ENCODE measurements at places on chromosomes 13 and 19.

GRCh38 chr19:20503476-20503875 lies 62.1 kb downstream of the ZNF737 start:
- DNase-seq: no peak

DNA sequence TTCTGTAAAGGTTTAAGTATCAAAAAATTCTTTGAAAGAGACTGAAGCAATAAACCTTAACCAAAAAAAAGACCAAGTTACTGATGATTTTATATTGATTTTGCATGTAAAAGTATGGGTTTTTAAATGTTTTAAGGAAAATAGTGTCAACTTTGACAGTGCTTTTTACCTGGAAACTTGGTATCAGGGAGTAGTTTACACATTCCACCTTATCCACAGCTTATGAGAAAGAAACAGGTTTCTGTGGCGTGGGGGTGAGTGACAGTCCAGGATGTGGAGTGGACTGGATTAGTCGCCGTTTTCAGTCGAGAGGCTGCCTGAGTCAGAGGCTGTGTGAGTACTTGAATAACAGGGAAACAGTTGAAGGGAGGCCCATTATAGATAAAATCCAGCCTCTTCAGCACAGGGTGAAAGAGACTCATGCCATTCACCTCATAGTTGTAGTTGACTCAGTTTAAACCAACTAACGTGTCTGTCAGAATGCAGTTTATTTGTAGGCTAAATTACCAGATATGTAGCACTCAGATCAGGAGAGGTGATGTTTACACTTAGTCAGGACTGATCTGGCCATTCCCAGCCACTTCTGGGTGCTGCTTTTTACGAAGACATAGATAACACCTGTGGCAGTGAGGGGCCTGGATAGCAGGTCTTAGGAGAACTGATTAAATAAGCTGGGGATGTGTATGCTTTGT lies 595 bp upstream of the GPR183 start:
- DNase-seq: no peak

- DNase-seq: no peak
These were observed 467.8 kb upstream of the ARGLU1 start for GRCh38 chr13:107035778-107036177.

DNA sequence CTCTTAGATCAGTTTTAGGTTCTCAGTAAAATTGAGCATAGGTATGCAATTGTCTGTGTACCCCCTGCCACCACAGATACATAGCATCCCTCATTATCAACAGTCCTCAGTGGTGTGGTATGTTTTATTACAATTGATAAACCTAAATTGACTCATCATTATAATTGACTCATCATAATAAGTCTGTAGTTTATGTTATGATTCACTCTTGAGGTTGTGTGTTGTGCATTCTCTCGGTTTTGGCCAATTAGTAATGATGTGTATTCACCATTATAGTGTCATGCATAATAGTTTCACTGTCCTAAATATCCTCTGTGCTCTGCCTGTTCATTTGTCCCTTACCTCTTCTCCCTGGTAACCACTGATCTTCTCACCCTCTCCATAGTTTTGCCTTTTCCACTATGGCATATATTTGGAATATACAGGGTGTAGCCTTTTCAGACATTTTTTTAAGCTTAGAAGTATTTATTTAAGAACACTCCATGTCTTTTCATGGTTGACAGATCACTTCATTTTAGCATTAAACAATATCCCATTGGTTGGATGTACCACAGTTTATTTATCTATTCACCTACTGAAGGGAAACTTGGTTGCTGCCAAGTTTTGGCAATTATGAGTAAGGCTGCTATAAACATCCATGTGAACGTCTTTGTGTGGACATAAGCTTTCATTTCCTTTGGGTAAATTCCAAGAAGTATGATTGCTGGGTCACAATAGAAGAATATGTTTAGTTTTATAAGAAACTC lies 1620.6 kb upstream of the MIR17HG start:
- no peak for DNase-seq

GRCh38 chr13:42373048-42373812 lies 101.3 kb downstream of the AKAP11 start:
- DNase-seq: no peak

DNA sequence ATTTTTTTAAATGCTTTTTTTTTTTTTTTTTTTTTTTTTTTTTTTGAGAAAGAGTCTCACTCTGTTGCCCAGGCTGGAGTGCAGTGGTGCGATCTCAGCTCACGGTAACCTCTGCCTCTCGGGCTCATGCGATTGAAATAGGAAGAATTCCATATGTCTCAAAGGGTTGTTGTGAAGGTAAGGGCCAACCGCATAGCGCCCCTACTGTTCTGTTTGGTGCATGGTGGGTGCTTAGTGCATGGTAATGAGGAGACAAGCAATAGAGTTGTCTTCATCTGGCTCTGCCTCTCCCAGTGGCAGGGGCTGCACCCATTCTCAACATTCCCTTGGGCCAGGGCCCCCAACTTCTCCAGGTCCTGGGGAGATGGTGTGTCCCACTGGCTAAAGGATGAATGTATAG lies 68.7 kb downstream of the RASL11A start:
- no peak for DNase-seq

- no peak for DNase-seq
These were observed 161.0 kb downstream of the KCTD12 start for GRCh38 chr13:76725211-76725610.

- DNase-seq: no peak
These were observed 1089.3 kb downstream of the EFNB2 start for GRCh38 chr13:105446197-105446596.

DNA sequence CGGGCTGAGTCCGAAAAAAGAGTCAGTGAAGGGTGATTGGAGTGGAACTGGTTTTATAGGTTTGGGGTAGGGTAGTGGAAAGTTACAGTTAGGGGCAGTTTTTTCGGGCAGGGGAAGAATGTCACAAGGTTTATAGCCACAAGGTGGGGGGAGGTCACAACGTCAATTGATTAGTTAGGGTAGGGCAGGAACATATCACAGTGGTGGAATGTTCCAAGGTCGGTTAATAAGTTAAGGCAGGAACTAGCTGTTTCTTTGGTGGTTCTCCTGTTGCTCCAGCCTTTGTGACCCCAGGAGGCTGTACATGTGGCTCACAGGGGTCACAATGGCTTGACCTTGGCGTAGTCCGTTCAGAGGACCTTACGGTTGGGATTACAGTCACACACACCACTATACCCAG lies 20.3 kb downstream of the RDH8 start:
- DNase-seq: no peak

DNA sequence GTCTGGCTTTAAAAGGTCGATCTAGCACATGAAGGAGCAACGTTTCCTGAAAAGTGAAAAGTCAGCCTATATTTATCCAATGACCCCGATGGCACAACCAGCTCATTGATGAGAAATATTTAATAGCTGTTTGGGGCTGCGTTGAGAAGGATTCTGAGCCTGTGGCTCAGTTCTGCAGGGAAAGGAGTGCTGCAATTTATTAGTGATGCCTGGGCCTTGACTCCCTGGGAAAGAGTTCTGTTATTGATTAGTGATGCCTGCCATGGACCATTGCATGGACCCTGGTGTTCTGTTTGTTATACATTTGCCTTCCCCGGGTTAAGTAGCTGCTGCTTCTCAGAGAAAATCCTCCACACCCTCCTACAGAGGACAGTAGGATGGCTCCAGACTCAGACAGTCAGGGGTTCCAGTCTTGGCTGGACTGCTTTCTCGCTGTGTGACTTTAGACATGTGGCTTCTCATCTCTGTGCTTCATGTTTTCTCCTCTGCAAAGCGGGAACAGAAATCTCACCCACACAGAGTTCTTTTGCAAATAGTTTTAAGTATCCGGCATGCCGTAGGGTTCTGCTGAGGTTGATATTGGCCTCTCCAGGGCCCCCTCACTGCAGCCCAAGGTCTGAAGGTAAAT lies 17.7 kb upstream of the PTPRS start:
- DNase-seq: no peak

DNA sequence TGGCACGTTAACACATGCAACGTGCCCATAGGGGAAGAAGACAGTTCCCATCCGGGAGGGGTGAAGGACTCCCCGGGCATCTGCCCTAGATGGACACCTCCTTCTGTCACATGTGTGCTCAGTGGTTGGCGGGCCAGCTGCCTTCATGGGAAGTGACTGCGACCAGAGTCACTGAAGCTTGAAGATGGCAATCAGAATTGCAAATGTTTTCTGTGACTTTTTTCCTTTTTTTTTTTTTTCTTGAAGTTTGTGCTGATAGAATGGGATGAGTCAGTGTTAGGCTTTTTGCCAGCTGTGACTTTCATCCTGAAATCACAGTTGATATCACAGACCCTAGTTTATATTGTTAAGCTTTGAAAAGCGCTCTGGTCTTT lies 109.2 kb upstream of the MCF2L start:
- peak; percentile 50 for DNase-seq

DNA sequence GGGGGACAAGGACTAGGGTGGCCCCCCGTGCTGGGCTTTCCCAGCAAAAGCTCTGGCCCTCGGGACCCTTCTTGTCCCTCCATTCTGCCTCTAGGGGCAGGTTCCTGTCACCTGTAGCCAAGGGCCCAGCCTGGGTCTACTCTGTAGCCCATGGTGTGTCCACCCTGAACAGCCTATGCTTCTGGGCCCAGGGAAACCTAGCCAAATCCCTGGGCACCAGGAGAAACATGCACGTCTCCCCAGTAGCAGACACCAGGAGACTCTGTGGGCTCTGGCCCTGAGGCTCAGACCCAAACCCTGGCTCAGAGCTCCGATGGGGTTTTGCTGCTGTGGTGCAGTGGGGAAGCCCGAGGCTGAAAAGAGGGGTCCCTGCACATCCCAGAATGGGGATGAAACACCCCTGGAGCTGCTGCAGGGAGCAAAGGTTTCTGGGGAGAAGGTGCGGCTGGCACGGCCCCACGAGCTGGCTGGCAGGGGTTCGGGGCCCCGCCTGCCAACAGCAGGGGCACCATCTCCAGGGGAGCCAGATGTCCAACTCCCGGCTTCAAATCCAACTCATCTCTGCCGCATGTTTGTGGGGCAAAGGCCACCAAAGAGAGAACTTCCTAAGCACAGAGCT lies 18.2 kb downstream of the CEBPG start:
- no peak for DNase-seq

GRCh38 chr19:12098040-12098439 lies 33.5 kb downstream of the ZNF844 start:
- no peak for DNase-seq

DNA sequence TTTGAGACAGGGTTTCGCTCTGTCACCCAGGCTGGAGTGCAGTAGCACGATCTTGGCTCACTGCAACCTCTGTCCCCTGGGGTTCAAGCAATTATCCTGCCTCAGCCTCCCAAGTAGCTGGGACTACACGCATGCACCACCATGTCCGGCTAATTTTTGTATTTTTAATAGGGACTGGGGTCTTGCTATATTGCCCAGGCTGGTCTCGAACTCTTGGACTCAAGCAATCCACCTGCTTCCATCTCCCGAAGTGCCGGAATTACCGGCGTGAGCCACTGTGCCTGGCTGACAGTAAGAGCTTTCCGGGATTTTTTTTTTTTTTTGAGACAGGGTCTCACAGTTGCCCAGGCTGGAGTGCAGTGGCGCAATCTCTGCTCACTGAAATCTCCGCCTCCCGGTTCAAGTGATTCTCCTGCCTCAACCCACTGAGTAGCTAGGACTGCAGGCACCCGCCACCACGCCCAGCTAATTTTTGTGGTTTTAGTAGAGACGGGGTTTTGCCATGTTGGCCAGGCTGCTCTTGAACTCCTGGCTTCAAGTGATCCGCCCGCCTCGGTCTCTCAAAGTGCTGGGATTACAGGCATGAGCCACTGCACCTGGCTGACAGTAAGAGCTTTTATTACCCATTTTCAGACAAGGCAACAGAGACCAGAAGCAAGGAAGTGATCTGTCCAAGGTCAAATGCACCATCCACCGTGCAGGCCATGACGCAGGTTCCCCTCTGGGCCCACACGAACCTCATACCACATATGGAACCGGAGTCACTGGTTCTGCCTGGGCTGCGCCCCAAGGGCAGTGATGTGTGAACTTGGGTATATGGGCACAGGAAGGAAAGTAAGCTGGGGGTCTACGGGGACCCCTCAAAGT lies 21.0 kb downstream of the RFX1 start:
- DNase-seq: no peak

DNA sequence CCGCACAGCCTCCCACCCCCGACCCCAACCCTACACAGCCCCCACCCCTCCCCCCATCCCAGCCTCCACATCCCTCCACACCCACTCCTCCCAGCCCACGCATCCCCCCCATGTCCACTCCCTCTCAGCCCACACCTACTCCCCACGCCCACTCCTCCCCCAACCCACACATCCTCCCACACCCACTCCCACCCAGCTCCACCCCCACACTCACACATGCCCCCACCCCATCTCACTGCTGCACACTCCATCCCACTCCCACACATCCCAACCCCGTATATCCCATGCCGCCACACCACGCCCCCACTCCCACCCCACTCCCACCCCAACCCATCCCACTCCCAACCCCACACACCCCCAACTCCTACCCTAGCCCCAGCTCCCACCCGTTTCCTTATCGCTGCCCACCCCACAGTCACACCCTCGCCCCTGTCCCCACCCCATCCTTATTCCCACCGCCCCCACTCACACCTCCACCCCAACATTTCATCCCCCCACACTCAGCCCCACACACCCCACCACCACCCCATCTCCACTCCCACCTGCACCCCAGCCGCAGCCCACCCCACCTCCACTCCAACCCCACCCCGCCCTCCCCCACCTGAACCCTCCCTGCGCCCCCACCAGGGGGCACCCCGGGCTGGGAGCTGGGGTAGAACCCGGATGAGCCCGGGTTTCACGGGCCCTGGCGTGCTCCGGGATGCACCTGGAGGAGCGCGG lies 809 bp downstream of the TDRD12 start:
- DNase-seq: no peak
